Common myeloid progenitor, CD34-positive (primary cell): ENCODE measurements at places on chromosomes 6 and 20.

DNA sequence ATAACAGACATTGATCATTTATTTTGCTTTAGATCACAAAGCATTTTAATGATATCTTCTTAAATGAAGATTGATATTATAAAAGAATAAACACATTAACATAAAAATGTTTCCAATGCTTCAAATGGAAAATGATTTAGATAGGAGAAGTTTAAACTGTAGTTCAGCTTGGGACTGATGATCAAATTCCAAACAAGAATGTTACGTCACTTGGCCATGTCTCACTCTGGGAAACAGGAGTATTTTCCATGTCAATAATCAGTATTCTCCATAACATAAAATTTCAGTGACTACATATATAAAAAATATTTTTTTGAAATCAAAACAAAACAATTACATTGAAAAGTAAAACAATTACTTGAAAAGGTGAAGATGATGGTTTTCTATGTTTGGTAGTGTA lies 52.9 kb upstream of the SIM1 start:
- DNase-seq: no peak

- DNase-seq: no peak
Measured at GRCh38 chr20:57869951-57870315, 160.1 kb upstream of the PMEPA1 start.

- no peak for DNase-seq
Measured at GRCh38 chr6:90941885-90942284, 355.0 kb upstream of the MAP3K7 start.

- no peak for DNase-seq
Measured at GRCh38 chr6:64294034-64294433, 658.4 kb downstream of the PHF3 start.

GRCh38 chr6:124319410-124319809 lies 515.7 kb downstream of the NKAIN2 start:
- no peak for DNase-seq

- no peak for DNase-seq
Measured at GRCh38 chr6:131387562-131388447, 185.2 kb upstream of the ARG1 start.

DNA sequence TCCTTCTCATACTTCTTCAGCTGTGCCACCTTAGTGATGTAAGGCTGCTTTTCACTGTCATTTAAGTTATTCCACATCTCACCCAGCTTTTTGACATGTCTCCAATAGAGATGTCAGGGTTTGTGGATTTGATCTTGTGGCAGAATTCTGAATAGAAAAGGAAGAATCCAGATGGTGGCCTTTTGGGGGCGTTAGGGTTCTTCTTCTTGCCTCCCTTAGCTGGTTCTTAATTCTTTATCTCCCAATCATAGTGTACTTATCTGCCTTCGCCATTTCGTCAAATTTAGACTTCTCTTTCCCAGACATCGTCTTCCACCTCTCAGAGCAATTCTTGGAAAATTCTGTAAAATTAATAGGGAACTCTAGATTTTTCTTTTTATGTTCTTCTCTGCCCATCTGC lies 422.9 kb downstream of the GJA1 start:
- no peak for DNase-seq

- DNase-seq: no peak
Measured at GRCh38 chr6:152136449-152136825, 329.0 kb downstream of the ESR1 start.

GRCh38 chr6:125554456-125554855 lies 195.0 kb upstream of the HEY2 start:
- DNase-seq: no peak

GRCh38 chr6:22970004-22970403 lies 400.6 kb downstream of the HDGFL1 start:
- DNase-seq: no peak

- DNase-seq: peak; percentile 31
Measured at GRCh38 chr6:53581173-53581773, 36.4 kb upstream of the GCLC start.

GRCh38 chr6:170445971-170446370 lies 107.1 kb downstream of the PSMB1 start:
- DNase-seq: no peak

- DNase-seq: no peak
Measured at GRCh38 chr20:44039147-44039546, 124.5 kb downstream of the TOX2 start.

GRCh38 chr6:42448391-42448790 lies 3.3 kb downstream of the TRERF1 start:
- no peak for DNase-seq

DNA sequence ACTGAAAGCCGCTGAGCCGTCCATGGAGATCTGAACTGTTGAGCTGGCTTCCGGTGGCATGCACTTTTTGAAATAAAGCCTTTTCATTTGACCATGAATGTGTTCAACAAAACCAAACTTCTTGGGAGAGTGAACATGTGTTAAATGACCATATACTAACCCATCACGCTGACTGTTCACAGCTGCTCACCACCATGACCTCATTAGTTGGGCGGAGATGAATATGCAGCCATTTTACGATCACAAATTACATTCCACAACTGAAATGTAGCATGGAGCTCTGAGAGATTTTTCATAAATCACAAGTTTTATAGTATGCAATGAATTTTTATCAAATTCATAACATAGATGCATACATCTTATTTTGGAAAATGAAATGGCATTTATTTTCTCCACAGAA lies 4.2 kb downstream of the RAMACL start:
- DNase-seq: no peak

GRCh38 chr20:45391559-45391958 lies 13.4 kb upstream of the TP53TG5 start:
- DNase-seq: no peak

DNA sequence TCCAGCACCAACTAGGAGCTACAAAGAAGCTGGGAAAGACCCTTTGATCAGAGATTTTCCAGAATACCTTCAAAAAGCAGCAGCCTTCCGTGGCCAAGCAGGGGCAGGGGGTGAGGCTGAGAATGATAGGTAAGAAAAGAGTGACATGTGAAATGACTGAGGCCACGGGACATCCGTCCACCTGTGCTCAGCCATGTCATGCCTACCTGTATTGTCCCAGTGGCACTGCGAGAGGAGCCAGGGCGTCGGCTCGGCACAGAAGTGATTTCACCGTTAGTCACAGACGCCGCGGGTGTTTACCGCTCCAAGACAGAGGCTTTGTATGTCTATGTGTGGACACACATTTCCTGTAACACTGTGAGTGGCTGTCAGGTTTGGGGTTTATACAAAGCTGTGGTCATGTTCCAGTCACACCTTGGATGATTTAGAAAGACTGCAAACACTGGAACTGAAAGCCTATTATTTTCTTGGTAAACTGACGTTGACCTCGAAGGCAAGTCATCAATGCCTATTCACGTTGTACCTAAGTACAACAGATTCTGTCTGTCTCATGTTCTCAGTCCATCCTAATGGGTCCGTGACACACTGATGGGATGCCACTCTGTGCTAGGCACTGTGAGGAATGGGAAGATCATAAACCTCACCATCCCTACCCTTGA lies 32.1 kb upstream of the JAG1 start:
- DNase-seq: no peak

DNA sequence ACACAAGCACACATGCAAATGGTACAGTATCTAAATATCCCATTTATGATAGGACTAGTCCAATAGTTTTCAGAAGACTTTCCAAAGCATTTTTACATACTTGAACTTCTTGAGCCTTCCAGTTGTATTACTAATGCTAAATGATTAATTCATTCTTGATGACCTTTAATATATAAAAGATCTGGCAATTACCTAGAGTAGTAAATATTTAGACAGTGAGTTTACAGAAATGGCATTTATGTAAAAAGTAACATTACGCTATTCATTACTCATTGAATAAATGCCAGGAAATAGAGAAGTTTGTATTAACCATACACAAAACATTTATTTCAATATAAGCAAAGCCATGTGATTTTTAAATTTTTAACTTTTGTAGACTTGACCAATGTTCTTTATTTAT lies 158.8 kb downstream of the DST start:
- no peak for DNase-seq

DNA sequence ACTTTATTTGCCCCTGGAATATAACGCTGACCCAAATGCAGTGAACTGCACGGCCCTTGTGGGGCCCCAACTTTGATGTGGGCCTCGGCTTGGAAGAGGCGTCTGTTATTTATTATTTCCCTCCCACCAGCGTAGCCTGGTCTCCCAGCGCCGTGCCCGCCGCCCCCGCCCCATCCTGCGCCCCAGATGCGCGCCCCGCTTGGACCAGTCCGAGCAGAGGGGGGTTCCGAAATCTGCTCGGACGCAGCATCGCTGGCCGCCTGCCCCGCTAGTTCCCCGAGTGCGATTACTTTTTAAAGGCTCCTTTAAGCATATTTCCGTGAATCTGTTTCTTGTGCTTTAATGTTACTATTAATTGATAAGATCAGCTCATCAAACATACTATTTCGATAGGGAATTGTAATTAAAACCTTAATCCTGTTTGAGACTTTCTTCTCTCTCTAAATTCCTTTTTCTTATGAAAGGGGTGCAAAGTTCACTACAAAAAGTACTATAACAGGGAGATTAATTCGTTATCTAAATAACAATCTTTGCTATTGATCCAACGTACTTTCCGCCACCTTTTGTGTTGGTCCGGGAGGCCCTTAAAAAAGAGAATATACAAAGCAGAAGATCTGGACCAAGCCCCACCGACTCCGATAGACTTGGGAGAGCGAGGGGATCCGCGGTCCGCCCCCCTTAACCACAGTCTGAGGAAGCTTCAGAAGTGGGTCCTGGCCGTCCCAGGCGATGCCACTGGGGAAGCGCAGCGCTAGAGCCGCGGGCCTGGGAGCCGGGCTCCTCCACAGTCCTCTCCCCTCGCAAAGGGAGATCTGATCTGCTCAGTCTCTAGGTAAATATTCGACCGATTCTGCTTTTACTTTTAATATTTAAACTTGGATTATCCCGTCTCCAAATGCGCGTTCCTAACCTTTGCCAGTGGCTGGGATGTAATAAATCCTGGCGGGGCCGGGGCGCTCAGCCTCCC lies 10.2 kb downstream of the POU3F2 start:
- no peak for DNase-seq

DNA sequence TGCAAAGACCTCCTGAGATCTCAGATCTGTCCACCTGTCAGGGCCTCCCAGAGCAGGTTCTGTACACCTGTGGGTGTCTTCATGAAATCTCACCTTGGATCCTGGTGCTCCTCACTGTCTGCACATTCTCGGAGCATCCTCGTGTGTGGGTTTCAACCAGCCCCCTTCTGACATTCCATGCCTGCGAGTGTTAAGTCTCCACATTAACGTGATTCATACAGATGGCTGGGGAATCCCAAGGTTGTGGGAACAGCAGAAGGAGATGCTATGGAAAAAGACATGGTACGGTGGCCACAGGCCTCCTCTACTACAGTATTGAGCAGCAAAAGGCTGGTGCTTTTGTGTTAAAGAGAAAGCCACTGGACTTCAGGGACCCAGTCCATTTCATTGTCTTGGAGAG lies 556.5 kb downstream of the DHX35 start:
- no peak for DNase-seq

DNA sequence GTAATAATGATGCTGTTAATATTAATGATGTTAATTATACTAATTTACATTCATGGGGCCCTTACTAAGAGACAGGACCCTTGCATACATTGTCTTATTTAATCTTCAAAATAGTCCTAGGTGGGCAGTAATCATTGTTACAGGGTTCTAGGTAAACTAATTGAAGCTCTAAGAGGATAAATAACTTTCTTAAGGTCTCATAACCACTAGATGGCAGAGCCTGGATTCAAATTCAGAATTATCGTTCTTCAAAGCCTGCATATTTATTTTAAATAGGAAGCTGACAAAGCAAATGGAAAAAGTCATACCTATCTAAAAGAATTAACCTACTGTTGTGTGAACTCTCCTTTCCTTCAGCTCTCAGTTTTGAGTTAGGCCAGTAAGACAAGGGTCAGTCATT lies 23.5 kb downstream of the PTCHD4 start:
- DNase-seq: no peak

DNA sequence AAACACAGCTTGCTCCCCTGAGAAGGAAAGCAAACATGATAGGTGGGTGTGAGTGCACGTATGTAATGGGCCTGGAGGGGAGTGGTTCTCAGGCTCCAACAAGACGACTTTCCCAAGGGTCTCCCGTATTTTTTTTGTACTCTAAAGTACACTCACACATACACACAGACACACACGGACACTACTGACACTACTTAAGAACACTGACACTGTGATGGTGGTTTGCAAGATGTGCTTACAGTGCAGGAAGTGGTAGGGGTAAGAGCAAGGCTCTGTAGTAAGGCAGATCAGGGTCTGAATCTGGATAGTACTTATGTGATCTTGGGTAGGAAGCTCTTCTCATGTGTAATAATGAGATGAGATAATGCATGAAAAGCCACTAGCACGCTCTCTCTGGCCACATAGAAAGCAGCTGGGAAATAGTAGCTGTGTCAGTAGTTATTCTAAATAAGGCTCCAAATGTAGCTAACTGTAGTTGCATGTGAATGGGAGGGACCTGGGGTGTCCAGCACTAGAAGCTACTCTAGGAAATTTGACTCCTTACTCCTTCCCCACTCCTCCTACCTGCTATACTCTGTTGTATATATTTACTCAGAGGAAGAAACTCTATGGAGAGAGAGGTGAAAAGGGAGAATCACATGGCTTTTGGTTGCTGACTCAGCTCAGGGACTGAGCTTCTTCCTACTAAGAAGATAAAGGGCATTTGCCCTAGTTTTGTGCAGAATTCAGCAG lies 8.4 kb upstream of the ZBTB24 start:
- DNase-seq: peak; percentile 73

DNA sequence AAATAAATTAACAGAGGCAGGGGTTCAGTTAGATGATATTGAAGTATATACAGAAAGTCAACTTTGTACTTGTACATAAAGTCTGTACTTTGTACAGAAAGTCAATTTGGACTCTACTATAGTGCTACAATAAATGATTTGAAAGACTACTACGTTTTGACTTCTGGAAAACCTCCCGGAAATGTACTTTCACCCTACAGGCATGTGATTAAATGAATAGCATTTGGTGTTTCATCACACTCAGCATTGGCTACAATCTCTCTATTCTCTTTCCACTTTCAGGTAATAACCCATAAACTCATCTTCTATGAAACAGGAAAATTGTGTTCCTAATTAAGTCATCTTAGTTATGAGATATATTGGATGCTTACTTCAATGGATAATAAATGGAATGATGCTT lies 25.6 kb upstream of the MC3R start:
- no peak for DNase-seq

DNA sequence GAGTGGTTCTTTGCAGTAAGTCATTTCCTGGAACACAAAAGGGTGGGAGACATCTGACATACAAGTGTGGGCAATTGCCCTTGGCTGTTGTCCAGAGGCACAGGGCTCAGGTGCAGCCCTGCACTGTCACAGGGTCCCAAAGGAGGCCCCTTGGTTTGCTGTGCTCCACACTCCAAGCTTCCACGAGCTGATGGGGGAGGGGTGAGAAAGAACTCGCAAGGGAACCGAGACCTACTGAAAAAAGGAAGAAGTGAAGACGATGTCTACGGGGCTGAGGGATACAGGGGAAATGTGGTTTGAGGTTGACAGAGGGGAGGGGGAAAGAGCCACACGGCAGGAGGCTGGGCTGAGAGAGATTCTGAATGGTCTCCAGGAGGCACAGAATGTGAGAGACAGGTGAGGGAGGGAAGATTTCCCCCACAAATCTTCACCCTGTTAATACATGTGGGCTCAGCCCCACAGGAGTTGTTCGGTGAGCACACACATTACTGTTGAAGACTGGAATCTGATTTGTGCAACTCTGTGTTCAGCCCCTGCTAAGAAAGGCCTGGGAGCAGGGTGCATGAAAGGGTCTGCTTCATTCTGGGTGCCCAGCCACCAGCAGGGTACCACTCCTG lies 123.4 kb downstream of the LY86 start:
- peak; percentile 88 for DNase-seq
